ENCODE measurements at places on chromosomes 11 and 22. TPM values are rescaled to one million over a fixed set of nuclear protein-coding genes. Genes with fewer than 3 reads are reported as not detected.

- no peak for DNase-seq
Measured at GRCh38 chr11:10986006-10986405, 128.2 kb upstream of the ZBED5 start.

- no peak for DNase-seq
Measured at GRCh38 chr11:59818572-59818971, 8.0 kb upstream of the MRPL16 start.

DNA sequence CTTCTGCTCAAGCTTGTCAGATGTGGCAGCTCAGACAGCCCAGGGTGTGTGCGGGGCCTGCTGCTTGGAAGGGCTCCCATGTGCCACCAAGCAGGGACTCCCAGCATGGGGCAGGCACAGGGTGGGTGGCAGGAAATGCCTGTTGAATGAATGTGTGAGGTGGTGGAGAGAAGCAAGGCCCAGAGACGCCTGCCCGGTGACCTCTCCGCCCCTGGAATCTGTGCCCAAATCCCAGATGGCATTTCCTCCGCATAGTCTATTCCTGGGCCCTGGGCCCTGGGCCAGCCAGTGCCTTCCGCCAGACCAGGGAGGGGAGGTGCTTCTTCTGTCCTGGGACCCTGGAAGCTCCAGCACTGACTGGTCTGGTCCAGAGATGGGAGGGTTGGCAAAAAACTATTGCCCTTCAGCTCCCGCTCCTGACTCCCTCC lies 3.7 kb downstream of the CST6 start:
- peak; percentile 39 for DNase-seq

GRCh38 chr11:85822814-85823213 lies 11.9 kb upstream of the SYTL2 start:
- DNase-seq: peak; percentile 29

DNA sequence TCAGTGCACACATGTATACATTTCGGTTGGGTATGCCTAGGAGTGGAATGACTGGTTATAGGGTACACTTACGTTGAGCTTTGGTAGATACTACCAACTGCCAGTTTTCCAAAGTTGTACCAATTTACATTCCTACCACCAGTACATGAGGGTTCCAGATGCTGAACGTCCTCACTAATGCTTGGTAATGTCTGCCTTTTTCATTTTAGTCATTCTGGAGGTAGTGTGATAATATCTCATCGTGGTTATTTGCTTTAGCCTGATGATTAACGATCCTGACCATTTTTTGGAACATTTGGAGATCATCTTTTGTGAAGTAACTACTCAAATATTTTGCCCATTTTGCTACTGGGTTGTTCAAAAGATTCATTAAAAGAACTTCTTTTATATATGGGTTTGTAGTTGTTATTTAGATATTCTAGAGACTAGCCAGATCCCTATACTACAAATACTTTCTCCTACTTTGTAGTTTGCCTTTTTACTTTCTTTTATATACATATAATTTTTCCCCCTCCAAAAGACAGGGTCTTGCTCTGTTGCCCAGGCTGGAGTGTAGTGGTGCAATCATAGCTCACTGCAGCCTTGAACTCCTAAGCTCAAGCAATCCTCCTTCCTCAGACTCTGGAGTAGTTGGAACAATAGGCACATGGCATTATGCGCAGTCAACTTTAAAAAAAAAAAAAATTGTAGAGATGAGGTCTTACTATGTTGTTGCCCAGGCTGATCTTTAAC lies 62.1 kb downstream of the RBFOX2 start:
- DNase-seq: peak; percentile 82

DNA sequence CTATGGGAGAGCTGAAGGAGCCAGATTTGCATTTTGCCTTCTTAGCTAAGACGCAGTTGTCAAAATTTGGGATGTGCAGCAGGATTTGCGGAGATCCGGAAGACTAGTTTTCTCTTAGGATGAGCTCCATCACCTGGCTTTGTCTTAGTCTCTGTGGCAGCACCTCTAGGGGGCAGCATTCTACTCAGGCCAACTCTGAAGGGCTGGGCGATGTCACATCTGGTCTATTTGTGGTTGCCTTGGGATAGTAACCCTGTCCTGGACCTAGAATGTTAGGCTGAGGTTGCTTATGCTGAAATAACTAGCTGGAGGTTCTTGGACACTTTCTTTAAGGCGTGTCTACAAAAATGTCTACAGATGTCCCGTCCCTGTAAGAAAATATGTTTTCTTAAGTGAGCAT lies 116.2 kb downstream of the FAT3 start:
- DNase-seq: peak; percentile 6

GRCh38 chr11:15859411-15859810 lies 496.9 kb downstream of the SOX6 start:
- DNase-seq: no peak

DNA sequence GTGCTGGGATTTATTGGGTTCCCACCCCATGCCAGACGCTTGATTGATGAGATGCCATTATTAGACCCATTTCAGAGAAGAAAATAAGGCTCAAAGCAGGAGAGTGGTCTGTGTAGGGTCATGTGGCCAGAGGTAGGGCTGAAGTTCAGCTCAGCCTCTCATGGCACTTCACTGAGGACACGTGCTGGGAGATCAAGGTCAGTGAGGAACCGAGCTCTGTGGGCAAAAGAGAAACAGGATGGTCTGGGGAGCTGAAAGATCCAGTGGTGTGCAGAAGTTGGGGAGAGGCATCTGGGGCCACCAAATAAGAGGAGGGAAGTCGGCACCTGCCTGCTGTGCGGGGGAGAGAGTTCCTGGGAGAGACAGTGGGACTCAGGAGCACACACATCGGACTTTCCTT lies 19.6 kb downstream of the RHOD start:
- DNase-seq: no peak

GRCh38 chr11:87575088-87575487 lies 537.4 kb downstream of the TMEM135 start:
- no peak for DNase-seq

DNA sequence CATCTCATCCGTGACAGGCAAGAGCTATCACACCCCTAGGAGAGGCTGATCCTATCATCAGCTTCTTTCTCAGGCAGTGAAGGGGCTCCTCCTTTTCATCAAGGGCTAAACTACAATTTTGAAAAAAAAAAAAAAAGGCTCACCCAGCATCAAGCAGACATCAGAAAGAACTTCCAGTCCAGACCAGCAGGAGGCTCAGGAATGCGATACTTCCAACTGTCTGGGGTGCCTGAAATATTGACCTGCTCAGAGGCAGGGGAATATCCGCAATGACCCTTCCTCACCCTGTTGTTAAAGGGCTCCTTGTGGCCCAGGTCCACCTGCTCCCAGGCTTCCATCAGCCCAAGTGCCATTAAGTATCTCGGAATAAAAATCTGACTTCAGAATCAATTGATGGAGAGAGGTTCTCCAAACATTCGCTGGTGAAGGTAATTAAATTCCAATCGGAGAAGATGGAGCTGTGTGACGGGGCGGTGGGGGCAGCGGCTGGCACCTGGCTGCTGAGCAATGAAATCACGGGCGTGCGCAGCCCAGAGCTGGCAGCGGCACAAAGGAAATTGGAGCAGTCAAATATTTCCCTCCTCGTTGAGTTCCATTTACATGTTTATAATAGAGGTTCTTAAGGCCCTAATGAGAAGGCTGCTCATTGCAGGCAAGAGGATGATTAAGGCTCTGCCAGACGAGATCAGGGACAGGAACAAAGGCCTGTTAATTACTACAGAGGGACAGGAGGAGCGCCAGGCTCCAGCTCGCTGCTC lies 69.0 kb upstream of the THY1 start:
- DNase-seq: peak; percentile 26

DNA sequence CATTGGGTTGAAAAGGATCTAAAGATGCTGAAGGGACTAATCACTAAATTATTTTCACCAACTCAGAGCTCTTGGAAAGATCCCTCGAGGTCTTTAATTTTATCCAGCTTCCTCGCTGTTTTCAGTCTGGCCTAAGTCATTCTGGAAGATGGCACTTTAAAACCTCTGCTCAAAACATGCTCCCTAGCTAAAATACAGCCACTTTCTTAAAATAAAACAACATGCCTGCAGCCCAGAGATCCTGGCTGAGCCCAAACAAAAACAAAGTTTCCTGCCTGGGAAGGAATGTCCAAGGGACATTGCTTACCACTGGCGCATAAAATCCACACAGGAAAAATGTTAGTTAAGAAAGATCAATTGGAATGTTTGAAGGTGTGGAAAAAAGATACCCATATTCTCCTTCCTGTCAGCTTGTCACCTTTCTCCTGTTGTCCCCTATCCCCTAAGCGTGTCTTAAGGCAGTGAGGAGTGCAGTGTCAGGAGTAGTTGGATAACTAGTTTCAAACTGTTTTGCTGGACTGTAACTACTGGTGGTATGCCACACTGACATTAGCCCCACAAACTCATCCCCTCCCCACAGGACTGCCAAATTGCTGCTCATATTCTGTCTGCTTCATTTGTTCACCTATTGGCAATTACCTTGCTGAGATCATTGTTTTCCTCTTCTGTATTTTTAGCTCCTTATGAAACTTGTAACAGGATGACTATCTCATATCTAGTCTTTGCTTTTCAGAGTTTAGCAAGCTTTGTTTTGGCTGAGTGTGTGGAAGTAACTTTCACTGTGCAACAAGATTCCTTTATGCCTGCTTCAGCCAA lies 108.3 kb upstream of the SESN3 start:
- DNase-seq: no peak

- DNase-seq: no peak
Measured at GRCh38 chr11:73852049-73852448, 24.6 kb downstream of the COA4 start.

GRCh38 chr11:73141031-73141308 lies 1.1 kb downstream of the FCHSD2 start:
- DNase-seq: no peak

GRCh38 chr11:111938687-111939160 lies 1.6 kb downstream of the DIXDC1 start:
- peak; percentile 65 for DNase-seq

DNA sequence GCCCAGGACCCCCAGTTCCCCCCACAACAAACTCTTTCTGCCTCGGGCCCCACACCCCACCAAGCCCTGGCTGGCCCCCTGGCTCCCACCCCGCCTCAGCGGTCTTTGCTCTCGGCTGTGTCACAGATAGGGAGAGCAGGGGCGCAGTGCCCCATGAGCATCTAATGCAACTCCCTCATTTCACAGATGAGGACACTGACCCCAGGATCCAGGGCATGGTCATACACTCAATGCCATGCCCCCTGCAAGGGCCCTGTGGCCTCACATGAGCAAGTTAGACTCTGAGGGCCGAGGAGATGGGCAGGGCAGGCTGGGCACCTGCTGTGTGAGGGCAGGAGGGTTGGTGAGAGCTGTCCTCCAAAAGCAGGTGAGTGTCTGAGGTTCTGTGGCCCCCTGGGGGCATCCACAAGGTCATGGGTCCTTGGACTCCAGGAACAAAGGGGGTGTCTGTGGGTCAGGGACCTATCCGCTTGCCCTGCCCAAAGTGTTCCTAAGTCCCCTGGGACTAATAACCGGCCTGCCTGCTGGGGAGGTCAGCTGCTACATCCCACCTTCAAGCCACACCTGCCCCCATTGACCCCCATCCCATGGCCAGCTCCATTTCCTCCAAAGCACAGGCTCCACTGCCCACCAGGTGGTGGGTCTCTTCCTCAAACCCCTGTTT lies 2.5 kb downstream of the MIF start:
- DNase-seq: no peak

DNA sequence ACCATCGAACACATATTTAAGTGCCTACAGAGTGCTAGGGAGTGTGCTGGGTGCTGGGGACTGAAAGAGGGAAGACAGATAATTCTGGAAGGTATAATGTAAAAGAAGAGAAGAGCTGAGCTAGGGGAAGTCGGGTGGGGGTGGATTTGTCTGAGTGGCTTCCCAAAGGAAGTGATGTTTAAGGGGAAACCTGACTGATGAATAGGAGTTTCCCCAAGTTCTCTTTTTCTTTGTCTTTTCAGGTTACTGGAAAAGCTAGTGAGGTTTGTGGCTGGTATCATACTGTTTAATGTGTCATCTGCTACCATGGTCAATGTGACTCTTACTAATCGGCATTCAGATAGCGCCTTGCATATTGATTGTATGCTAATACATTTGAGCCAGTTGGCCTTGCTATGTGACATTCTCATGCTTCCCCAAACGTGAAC lies 151.6 kb upstream of the MTMR2 start:
- DNase-seq: no peak

DNA sequence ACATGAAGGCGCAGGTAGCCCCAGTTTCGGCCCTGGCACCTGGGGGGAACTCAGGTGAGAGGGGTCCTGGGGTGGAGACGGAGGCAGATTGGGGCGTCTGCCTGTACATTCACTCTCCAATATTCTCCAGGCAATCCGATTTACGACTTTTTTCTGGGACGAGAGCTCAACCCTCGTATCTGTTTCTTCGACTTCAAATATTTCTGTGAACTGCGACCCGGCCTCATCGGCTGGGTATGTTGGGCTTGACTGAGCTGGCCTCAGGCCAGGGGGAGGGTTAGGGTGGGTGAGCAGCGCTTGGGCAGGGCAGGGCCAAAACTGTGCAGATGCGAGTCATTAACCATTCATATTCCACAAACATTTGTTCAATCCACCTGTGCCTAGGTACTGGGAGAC lies 1.7 kb downstream of the TM7SF2 start:
- DNase-seq: no peak

GRCh38 chr11:123457187-123457770 lies 27.2 kb downstream of the GRAMD1B start:
- no peak for DNase-seq

GRCh38 chr11:69862797-69863543 lies 43.8 kb upstream of the FGF3 start:
- DNase-seq: no peak

DNA sequence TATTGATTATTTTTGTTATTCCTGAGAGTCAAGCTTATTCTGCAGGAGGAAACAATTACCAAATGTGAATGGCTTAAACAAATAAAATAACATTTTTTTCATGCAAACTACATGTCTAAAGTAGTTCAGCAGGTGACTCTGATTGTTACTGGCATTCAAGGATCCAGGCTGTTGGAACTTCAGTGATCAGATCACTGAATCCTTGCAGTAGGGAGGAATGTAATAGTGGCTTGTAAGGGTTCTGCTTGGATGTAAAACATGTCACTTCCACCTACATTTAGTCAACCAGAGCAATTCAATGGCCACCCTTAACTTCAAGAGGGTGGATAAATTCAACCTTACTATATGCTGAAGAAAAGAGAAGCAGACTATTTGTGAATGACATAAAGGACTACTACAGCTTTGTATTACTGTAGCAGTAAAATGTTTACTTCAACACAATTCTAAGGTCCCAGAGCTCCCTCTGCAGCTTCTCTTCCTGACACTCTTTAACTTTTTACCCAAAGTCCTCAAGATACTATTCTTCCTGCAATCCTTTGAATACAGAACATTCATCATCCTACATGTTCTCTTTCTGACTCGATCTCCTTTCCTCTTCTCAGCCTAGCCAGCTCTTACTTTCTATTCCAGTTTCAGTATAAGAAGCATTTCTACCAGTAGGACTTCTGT lies 284.0 kb downstream of the LRRC4C start:
- no peak for DNase-seq

Gene LRRC74B
- total RNA-seq: not detected

Gene PDGFD
- 0.40 TPM for total RNA-seq

Gene OR52W1
- not detected for total RNA-seq

Gene MRPL11
- 60.7 TPM for total RNA-seq

Gene FANCF
- 5.5 TPM for total RNA-seq

Gene FDXACB1
- 1.4 TPM for total RNA-seq

Gene MYRF
- 0.16 TPM for total RNA-seq
